ENCODE measurements at places on chromosomes 5 and 9.

DNA sequence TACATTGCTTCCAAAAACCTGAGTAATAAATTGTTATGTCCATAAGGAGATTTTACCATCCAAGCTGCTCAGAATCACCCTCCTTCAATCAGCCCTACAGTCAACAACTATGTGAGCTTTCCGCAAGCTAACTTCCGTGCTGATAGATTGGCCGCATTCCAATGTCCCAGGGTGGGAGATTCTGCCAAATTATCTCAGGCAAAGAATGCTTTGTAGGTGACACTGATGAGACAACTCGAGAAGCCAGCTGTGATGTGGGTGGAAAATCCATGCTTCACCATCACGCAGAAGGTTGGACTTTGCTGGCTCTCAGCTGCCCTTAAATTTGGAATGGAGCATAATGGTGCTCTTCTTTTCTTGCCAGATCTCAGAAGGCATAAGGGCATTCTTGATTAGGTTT is 44.9 kb upstream of the HCN1 start:
- DNase-seq: no peak

DNA sequence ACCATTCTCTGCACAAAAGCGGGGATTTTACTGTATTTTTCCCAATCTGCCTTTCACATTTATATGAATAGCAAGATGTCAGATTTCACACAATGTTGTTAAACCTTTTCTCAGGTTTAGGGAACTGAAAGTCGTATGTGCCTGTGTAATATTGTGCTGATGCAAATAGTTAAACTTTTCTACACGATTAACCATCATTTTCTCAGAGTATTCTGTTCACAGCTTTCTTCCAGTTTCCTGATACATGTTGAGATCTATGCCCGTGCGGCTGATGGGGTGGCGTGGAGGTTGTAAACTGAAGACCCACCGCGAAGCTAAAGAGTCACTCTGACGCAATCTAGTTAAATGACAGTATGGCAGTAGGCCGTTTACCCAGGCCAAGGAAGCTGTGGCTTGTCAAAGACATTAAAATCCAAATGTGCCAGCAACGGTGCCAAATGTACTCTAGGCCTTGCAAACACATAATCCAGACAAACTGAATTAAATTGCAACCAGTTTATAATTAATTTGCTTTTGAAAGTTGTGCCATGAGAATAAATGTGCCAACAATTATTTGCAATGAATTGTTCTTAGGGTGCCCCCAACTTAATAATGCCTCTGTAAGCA is 145.7 kb downstream of the EBF1 start:
- DNase-seq: no peak

DNA sequence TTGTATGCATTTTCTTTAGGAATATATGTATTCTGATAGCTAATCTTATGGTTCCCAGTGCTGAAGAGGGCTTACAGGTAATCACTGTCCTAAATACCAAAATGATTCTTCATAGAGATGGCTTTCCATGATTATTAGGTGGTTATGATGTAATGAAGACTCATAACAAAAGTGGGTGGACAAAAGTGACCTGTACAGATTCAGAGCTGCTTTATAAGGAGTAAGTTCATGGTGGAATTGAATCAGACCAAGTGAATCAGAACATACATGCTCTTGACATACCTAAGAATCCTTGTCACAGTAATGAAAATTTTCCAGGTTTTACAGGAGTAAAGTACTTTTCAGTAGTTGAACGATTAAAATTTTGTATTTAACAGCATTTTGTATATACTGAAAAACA is 105.6 kb downstream of the NIPBL start:
- no peak for DNase-seq

DNA sequence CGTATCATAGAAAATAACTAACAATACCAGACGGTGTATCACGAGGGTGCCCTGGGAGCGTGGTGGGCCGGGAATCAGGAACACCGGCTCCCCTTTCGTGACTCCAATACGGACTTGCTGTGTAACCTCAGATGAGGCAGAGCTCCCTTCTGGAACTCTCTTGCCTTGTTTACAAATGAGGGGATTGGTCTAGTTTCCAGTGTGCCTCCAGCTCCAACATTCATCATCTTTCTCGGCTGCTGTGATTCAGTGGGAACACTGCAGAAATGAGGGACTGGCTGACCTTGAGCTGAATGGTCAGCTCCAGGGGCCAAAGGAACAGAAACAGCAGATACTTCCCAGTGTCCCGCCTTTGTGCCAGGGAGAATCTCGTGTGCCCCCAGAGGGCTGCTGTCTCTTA is 22.6 kb upstream of the TGFBI start:
- no peak for DNase-seq

GRCh38 chr5:79699763-79700400 is 10.2 kb downstream of the CMYA5 start:
- no peak for DNase-seq

DNA sequence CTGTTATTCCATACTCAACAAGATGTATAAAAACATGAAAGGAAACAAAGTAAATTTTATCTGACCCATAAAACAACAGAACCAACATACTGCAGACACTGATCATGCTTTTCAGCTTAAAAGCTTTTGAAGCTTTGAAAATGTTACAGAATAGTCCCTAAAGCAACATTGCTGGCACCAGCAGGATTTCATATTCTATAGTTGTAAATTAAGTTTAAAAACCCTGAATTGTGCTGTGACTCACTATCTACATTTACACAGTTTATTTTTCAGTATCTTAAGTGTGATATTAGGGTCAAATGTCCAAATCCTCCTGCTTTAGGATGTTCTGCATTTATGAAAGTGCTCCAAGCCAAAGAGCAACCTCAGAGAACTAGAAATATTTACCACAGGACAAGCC is 59.9 kb downstream of the ZFR start:
- no peak for DNase-seq

DNA sequence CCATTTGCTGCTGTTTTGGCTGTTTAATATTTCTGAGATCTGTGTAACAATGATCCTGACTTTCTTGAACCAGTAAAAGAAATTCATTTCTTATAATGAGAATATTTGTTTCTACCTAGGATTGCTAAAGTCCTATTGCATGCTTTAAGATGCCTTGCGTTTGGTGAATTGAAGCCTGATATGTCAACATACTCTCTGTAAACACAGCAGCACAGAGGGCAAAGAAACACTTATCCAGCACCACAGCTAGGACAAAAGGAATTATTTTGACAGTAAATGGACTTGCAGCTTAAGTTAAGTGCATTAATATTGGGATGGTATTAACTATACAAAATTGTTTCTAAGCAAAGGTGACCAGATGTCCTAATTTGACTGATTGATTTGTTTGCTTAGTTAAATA is 2031.2 kb upstream of the CDH6 start:
- DNase-seq: no peak

DNA sequence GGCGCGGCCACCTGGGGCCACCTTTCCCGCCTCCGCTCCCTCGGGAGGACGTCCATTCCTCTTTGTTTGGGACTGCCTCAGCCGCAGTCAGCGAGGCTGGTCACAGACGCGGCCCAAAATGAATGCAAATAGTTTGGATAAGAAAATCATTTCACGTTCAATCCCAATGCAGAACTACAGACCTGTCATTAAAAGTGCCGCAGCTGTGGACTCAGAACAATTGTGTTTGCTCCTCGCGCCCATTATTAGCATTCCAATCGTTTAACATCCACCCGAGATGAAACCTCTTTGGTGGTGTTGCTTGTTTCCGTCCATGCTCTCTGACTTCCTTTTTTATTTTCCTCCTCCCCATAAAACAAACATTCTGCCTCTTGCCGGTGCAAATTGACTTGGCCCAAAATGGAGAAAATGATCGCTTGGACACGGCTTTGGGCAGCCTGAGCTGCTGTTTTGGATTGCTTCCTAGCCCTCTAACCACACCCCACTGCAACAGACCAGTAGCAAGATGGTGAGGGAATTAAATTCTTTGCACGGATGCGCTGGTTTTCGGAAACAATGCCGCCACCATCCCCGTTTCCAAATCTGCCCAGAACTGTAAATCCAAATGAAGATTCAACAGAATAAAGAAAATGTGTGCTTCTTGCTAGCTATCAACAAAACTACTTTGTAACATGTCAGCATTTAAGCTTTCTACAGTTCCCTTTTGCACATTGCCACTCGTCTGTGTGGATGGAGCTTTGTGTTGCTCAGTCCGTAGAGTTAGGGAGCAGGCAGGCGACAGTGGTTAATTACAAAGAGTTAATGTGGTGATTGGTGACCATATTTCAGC is 784 bp downstream of the NLN start:
- peak; percentile 65 for DNase-seq

GRCh38 chr9:129236441-129237145 is 58.5 kb upstream of the IER5L start:
- no peak for DNase-seq

DNA sequence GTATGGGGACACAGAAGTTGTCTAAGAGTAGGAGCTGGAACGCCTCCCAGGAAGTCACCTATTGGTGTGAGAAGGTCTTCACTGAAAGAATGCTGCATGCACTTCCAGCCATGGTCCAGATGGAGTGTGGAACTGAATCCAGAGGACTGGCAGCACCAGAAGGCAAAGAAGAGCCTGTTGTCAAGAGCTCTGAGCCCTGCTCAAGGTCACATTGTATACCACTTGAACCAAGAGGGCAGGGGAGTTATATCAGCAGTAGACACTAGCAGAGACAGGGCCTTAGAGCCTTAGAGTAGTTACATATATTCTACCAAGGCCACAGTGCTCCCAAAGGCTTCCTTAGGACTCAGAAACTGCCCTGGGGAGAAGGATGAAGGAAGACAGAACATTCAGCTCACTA is 130.8 kb upstream of the POC5 start:
- DNase-seq: no peak

DNA sequence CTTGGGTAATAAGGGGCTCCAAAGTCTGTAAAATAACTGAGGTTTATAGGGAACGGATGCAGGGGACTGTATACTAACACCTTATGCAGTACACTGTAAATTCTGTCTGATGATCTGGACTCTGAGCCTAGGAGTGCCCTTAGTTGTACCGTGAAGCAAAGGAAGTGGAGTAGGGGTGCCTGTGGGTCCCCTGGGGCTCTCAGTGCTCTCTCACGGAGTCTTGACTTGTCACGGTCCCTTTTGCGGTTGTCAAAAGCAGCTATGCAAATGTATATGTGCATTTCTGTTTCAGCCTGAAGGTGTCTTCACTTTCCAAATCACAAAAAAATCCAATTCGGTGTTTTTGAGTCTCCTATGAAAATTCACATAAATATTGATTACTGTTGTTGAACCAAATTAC is 17.8 kb downstream of the DMRT1 start:
- DNase-seq: no peak

- DNase-seq: peak; percentile 21
Measured at GRCh38 chr5:179237770-179238627, 107.3 kb downstream of the ADAMTS2 start.

DNA sequence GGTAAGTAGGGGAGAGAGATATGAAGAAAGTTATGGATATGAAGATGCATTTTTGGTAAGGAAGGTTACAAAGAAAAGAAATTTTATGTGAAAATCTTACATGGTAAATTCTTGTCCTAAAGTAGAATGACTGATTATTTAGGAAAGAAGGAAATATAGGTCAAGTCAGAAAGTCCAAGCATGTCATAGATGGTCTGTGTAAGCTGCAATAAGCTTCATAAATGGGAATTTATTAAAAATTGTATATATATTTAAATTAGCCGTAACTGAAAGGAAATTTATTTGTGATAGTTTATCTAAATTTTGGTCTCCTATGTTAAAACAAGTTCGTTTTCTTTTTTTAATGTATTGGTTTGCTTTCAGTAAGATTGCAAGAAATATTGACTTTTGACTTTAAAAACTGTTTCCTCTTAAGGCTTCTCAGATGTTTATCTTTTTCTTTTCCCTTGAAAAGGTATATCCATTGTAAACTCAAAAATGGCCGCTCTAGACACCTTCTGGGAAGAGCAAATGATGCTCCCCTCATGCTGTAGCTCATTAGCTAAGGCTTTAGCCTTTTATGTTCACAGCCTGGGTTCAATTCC is 46.8 kb upstream of the HAPLN1 start:
- DNase-seq: no peak

DNA sequence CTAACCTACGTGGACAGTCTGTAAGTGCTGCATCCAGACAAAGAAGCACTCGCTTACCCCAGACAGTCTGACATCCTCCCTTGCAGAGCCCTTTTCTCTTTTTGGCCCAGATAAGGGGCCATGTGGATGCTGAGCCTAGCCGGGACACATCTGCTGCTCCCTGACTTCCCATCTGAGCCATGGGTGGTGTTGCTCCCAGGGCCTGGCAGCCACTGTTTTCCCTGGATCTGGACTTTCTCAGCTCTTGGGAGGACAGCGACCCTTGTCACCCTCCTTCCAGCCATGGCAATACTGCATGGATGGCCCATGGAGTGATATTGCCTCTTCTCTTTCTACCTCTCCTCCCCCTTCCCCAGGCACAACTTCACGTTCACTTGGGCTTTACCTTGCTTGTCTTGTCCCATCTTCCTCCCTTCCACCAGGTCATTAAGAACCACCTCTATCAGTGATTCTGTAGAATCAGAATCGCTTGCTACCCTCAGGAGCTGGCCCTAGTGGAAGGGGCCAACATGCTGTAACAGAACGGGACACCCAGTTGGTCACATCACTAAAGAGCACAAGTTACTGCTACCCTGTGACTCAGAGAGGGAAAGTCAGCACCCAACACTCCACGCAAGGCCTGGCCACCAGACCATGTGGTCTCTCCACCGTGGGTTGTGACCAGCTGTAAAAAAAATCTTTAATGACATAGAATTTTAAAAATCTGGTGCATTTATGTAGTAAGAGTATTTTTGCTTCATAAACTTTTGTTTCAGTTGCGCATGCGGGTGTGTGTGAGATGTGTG is 4.4 kb downstream of the NEURL1B start:
- no peak for DNase-seq

DNA sequence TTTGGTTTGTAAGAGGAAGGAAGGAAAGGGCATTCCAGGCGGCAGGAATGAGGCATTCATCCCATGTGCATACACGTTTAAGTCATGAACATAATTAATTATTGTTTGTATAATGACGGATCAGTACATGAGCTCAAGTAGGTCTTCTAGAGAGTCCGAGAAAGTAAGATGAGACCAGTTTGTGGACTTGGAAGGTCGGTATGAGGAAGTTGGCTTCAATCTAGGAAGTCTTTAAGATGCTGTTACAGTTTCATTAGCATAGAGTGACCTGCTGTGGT is 2.1 kb downstream of the GTF3C4 start:
- no peak for DNase-seq
